ENCODE measurements at places on chromosomes 2 and 18.
A peak's percentile ranks its signal among the peaks of the same experiment; 100 is the strongest.

DNA sequence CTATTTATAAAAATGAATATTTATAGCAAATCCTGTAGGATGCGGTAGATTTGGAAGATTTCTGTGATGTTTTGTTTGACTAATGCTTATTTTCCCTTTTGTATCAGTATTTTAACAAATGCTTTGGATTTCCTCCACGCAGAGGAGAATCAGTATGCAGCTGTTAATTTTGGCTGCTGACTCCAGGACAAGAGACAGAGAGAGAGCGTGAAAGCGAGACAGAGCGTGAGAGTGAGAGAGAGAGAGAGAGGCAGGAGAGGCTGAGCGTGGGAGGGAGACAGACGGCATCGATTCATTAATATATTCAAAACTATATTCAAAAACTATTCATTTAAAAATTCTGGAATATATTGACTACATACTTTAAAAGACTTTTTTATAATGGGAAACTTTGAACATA is 62.5 kb downstream of the RRM2 start:
- DNase-seq = no peak

- no peak for DNase-seq
Measured at GRCh38 chr18:70036771-70037347, 89.2 kb upstream of the CD226 start.

GRCh38 chr2:101428422-101429176 is 41.3 kb upstream of the CREG2 start:
- no peak for DNase-seq

DNA sequence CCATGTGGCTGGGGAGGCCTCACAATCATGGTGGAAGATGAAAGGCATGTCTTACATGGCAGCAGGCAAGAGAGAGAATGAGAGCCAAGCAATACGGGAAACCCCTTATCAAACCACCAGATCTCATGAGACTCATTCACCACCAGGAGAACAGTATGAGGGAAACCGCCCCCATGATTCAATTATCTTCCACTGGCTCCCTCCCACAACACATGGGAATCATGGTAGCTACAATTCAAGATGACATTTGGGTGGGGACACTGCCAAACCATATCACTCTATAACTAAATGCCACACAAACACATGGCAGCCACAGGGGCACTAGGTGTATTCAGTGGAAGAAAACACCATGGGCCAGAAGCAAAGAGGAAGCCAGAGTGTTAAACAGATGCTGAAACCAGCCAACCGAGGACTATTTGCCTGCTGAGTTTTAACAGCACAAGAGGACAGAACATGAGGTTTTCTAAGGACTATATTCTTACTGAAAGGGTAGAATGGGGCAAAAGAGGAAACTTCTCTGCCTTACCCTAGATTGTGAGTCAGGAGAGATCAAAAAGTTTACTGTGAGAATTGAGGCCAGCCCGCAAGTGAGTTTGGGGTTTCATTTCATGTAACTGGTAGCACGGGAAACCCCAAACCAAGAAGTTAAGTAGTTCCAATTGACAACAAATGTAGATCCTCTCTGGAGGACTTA is 49.2 kb downstream of the SIGLEC15 start:
- no peak for DNase-seq

- DNase-seq = no peak
Measured at GRCh38 chr2:8022908-8023640, 658.8 kb upstream of the ID2 start.

GRCh38 chr18:68438983-68439382 is 275.9 kb downstream of the TMX3 start:
- no peak for DNase-seq

DNA sequence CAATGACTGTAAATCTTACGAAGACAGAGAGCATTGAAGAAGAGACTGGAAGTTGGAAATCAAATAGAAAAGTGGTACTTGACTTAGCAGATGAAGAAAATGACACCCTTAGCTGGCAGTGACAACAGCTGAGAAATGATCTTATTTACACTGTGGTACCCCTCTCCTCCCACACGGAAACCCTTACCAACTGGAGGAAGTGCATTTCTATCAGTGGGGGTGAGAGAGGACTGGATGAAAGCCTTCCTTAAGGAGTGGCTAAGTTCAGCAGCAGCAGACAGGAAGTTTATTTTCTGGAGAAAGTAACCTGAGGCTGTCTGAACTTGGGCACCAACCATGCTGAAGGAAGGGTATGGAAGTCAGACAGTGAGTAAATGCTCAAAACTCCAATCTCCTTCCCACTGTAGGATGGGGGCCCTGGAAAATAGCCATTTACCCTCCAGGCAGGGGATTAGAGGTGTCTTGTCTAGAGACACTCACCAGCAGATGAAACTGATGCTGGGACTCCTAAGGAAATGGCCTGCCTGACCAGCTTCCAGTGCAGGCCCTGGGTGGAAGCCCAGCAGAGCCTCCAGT is 160.2 kb upstream of the NCK2 start:
- no peak for DNase-seq

- no peak for DNase-seq
Measured at GRCh38 chr2:179695486-179695885, 165.9 kb downstream of the ZNF385B start.

DNA sequence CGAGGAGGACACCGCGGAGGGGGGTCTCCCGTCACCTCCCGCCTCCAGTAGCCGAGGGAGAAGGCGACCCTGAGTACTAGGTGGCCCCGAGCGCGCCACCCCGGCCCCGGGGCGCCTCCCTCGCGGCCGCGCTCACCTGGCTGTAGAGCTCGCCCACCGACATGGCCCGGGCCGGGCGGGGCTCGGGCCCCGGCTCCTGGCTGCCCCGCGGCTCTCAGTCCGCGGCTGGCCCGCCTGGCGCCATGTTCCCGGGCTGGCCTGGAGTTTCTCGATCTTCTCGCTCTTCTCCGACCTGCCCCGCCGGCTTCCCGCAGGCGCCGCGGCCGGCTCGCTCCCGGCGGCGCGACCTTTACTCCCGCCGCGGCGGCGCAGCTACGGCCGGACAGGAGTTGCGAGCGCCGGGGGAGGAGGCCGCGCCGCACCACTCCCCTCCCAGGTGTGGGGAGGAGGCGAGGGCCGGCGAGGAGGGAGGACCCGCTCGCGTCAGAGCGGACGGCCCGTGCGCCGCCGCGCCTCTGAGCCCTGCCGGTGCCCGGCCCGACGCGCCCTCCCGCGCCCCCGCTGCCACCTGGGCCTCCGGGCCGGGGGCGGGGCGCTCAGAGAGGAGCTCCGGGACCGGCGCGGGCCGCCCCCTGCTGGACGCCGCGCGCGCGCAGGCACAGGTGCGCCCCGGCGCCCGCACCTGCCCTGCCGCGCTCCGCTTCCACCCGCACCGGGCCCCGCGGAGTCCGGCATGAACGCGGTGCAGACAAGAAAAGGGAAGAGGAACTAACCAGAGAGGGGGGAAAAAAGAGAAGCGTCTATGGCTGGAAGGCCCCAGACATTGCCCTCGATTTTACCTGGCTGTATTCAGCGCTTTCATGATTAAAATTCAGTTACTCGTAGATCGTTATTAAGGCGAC is at the start of gene MYO5B:
Gene MYO5B (minus strand): TSS at position 517 of the 902 bp plus-strand sequence. CDS start 354 bp downstream, at position 163.
- no peak for DNase-seq

GRCh38 chr2:56749152-56749752 is 565.5 kb downstream of the CCDC85A start:
- no peak for DNase-seq

DNA sequence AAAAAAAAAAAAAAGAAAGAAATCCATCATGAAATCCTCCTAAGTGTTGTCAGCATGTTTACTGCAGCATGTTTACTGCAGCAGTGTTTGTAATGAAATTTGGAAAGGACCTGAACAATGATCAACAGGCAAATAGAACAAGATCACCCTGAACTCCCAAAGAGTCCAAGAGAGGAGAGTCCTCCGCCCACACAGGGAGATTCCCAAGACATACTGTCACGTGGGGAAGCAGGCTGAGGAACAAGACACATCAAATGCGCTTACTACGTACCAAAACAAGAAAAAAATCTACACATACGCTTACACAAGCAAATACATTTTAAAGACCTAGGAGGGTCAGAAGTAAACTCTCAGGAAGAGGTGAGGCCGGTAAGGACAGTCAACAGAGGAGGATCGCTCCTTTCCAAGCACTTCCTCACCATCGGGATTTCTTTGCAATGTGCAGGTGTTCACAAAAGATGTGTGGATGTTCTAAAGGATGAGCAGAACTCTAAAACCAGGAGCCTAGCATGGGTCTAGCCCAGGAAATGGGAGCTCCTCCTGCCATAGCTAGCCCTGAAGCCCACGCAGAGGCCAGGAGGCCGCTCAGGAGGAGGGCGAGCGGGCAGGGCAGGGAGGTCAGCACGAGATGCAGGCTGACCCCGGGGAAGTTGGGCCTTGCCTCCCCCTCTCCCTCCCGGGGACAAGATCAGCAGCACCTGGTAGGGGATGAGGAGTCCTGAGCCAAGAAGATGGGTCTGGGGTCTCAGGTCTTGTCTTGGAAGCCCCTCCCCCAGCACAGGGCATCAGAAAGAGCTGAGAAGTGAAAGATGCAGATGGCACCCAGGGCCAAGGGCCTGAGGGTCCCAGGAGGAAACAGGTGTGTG is 66.4 kb downstream of the ZNF516 start:
- DNase-seq = no peak

- no peak for DNase-seq
Measured at GRCh38 chr2:238475034-238475433, 48.3 kb downstream of the ASB1 start.

GRCh38 chr2:50515638-50516037 is 516.3 kb downstream of the NRXN1 start:
- DNase-seq = no peak

GRCh38 chr2:207257251-207258250 is 91.8 kb upstream of the KLF7 start:
- no peak for DNase-seq

- no peak for DNase-seq
Measured at GRCh38 chr2:69624131-69624530, 19.4 kb downstream of the AAK1 start.

- no peak for DNase-seq
Measured at GRCh38 chr2:7915302-7916091, 766.4 kb upstream of the ID2 start.

- no peak for DNase-seq
Measured at GRCh38 chr2:176558574-176559140, 289.4 kb downstream of the MTX2 start.

- DNase-seq = peak; percentile 32
Measured at GRCh38 chr2:160582490-160583145, 89.0 kb upstream of the RBMS1 start.

- no peak for DNase-seq
Measured at GRCh38 chr2:45567288-45567963, 43.6 kb downstream of the SRBD1 start.

DNA sequence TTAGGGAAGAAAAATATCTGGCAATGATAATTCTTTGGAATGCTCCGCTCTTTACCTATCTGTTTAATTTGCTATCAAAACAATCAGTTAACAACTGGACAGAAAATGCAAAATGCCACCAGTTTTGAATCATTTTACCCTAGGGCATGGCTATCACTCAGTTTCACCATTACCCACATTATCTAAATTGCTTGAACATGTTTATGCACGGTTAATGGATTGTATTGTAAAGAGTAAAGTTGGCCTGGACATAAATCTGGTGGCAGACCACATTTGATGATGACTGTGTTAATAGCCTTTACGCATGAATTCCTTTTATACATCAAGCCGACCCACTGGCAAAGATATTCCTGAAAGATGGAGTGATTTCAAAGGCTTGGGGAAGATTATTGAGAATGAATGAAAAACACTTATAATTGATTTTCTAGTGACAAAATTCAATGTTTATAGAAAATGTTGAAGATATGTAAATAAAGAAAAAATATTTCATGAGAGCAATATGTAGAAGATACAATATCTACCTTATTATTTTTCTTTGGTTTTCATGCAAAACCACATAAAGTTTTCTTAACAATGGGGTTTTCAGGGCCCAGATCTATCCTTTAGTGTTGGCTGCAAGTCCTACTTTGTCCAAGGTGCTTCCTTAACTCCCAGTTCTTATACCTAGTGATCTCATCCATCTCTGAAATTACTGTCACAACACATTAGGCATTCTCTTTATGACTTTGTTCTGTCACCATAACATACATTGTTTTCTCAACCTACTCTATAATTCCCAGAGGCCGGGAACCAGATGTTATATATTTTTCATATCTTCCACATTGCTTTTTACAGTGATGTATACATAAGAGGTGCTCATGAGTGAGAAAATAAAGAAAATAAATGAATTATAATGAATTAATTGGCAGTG is 265.1 kb downstream of the RIT2 start:
- no peak for DNase-seq

DNA sequence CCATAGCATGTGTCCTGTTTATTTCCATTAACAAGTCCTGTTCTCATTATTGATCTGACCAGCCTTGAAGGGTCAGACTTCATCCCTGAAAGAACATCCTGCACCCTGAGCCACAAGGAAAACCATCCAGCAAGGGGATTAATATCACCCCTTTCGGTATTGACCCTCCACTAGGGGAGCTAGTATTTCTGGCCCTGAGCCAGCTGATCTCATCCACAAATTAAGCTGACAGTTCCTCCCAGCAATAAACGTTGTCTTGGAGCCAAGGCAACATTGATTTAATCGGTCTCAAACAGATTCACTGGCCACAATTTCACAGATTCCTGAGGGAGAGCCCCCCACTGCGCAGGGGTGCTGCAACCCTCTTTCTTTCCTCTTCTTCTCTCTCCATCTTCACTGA is 353.1 kb upstream of the FANCL start:
- no peak for DNase-seq

All from hepatic stellate cell (primary cell).